Osteoblast (primary cell): ENCODE measurements at places on chromosomes 2 and 18. TPM values are rescaled to one million over a fixed set of nuclear protein-coding genes. Genes with fewer than 3 reads are reported as not detected.

- no peak for DNase-seq
- H3K4me1 ChIP-seq = no peaks in the 10 kb centered on the region
- H3K4me3 ChIP-seq = no peak overlapping the region
- peaks cover 34% of the 10 kb centered on the region for H3K27me3 ChIP-seq
- no peaks in the 10 kb centered on the region for H3K36me3 ChIP-seq
- H3K27ac ChIP-seq = no peak overlapping the region
Observed at GRCh38 chr2:110865188-110865587, 132.8 kb downstream of the ACOXL start.

DNA sequence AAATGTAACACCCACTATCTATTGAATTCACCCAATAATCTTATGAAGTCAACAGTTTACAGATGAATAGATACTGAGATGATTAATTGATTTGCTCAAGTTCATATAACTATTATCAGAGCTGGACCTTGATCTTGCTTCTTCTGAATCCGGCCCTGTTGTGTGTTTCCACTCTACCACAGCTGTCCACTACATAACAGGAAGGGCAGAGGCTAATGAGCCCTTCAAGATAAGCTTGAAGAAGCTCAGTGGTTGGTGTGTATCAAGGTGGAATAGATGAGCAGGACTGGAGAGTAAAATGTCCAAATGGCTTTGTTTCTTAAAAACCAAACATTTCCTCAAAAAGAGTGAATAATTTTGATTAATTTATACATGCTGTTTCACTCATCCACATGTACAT is 56.4 kb upstream of the ITGB6 start:
- no peak overlapping the region for H3K27ac ChIP-seq
- DNase-seq = no peak
- no peaks in the 10 kb centered on the region for H3K27me3 ChIP-seq
- H3K36me3 ChIP-seq = no peaks in the 10 kb centered on the region
- H3K4me3 ChIP-seq = no peak overlapping the region
- H3K4me1 ChIP-seq = peaks cover 33% of the 10 kb centered on the region

GRCh38 chr18:70373042-70373519 is 84.2 kb downstream of the SOCS6 start:
- H3K27ac ChIP-seq = peak overlapping the region; percentile 78
- peak; percentile 36 for DNase-seq
- no peaks in the 10 kb centered on the region for H3K27me3 ChIP-seq
- H3K4me3 ChIP-seq = peak overlapping the region; percentile 39
- peaks cover 27% of the 10 kb centered on the region for H3K4me1 ChIP-seq
- no peaks in the 10 kb centered on the region for H3K36me3 ChIP-seq

DNA sequence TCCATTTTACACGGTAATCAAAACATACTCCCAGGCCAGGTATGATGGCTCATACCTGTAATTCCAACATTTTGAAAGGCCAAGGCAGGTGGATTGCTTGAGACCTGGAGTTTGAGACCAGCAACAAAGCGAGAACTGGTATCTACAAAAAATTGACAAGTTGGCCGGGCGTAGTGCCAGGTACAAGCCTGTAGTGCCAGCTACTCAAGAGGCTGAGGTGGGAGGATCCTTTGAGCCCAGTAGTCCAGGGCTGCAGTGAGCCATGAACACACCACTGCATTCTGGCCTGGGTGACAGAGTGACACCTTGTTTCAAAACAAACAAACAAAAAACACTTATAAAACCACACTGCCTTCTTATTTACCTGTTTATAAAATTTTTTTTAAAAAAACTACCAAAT is 80.8 kb downstream of the GAREM1 start:
- DNase-seq = no peak
- no peak overlapping the region for H3K27ac ChIP-seq
- H3K4me1 ChIP-seq = no peaks in the 10 kb centered on the region
- no peaks in the 10 kb centered on the region for H3K36me3 ChIP-seq
- no peak overlapping the region for H3K4me3 ChIP-seq

DNA sequence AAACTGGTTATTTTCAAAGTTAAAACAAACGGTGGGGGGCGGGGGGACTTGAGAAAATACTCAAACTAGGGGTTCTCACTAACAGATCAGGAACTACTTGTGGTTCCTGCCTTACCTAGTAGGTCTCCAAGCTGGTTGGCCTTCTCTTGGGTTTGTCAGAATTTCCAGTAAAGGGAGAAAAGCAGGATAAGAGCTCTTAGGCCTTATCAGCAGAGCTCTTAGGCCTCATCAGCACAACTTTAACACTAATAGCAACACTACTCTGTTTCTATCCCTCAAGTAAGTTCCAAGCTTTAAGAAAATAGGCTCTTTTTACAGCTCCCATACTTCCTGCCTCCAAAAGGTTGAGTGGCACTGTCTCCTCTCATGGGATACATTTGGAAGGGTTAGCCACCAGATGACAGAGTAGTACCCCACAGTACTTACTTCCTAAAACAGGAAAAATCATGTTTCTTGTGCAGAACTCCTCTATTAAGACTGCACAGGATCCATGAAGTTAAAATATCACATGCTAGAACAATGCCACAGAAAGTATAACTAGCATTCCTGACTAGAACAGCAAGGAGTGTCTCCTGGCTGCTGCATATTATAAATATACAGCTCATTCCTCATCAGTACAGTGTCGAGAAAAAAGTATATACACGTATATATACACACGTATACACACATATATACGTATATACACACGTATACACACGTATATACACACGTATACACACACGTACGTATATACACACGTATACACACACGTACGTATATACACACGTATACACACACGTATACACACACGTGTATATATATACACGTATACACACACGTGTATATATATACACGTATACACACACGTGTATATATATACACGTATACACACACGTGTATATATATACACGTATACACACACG is 6.1 kb downstream of the FBXO11 start:
- H3K27me3 ChIP-seq = no peaks in the 10 kb centered on the region
- H3K27ac ChIP-seq = peak overlapping the region; percentile 32
- no peak overlapping the region for H3K4me3 ChIP-seq
- H3K36me3 ChIP-seq = no peaks in the 10 kb centered on the region

DNA sequence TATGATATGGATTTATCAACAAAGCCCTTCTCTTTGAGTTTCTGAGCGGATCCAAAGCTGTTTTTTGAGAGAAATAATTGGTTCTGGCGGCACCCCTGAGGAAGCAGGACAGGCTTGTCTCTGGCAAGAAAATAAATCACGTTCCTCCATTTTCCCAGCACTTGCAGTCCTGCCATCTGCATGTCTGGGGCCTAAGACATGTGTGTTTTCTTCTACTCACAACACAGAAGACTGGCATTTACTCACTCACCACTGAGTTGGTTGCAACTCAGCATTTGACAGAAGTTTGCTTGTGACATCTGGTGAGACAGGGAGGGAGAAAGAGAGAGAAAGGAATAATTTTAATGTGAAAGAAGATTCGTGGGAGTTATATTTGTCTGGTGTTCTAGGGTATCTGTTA is 37.0 kb upstream of the YES1 start:
- H3K4me1 ChIP-seq = peaks cover 7% of the 10 kb centered on the region
- DNase-seq = no peak
- no peaks in the 10 kb centered on the region for H3K27me3 ChIP-seq
- H3K27ac ChIP-seq = no peak overlapping the region
- H3K36me3 ChIP-seq = no peaks in the 10 kb centered on the region

- H3K36me3 ChIP-seq = no peaks in the 10 kb centered on the region
- H3K27ac ChIP-seq = no peak overlapping the region
Observed at GRCh38 chr2:119338826-119339561, 27.6 kb downstream of the C2orf76 start.

GRCh38 chr2:43240766-43241150 is 14.4 kb upstream of the ZFP36L2 start:
- H3K27ac ChIP-seq = no peak overlapping the region
- peak; percentile 60 for DNase-seq
- H3K4me1 ChIP-seq = peaks cover 9% of the 10 kb centered on the region

ALPP gene
- not detected in 2 replicates for total RNA-seq

C2orf78 gene
- not detected in 2 replicates for total RNA-seq

COL6A3 gene
- 4,017 and 4,247 TPM in 2 replicates for total RNA-seq

CCL20 gene
- total RNA-seq = 1.1 and 1.2 TPM in 2 replicates

NYAP2 gene
- total RNA-seq = under 0.01 TPM in 1 of 2 replicates, not detected in the other
